Ecto neural progenitor cell (in vitro differentiated cells): ENCODE measurements at places on chromosomes 12 and 14.
A peak's percentile ranks its signal among the peaks of the same experiment; 100 is the strongest.

- DNase-seq = no peak
Measured at GRCh38 chr12:32155961-32156529, 49.4 kb downstream of the BICD1 start.

DNA sequence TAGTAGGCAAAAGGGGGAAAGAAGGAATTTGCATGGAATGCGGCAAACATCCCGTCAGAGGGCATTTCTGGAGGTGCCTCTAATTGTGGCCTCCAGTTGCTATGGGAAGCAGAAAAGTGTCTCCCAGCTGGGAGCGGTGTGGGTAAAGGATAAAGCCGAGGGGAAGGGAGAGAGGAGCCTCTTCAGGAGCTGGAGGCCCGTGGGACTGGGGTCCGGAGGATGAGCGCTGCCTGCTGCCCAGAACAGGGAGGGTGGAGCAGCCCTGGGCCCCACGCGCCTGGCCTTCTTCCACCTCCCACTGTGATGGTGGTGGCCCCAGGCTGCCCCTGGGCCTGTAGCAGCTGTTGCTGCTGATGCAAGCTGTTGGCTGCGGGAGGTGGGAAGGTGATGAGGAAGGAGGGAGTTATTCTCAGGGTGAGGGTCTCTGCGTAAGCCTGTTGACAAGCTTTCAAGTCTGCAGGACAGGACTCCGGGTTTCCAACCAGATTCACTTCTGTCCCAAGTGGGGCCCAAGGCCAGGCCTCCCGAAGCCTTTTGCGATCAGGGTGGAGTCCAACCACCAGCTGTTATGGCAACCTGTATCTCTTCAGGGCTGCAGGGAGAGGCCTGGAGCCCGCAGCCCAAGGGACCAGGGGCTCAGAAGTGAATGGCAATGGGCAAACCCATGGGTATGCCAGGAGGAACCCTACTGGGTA is 19.1 kb upstream of the PGF start:
- no peak for DNase-seq

DNA sequence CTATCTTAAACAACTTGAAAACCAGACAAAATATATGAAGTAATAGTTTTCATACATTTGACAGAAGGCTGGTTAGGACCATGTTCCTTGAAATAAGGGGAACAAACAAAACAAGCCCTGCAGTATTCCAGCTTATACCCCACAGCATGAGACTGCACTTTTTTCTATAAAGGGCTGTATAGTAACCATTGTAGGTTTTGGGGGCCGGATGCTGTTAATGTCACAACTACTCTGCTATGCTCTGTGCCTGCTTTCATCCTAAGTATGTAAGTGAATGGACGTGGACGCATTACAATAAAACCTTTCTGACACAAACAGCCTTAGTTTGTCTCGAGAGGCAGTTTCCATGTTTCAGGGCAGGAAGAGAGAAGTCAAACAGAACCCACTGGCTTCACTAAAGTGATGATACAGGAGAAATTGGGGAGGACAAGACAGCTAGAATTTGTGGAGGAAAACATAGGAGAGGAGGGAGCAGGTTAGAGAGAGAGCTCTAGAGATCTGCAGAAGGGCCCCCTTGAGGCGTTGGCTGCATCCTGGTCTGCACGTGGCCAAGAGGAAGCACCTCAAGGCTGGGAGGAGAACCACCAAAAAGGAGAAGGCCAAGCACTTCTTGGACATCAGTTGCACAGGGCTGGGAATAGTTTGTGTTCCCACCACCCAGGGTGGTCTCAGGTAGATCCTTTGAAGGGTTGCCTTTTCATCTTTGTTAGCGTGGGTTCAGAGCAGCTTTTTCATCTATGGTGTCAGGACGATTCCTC is 63.7 kb downstream of the TRAF3 start:
- DNase-seq = no peak

DNA sequence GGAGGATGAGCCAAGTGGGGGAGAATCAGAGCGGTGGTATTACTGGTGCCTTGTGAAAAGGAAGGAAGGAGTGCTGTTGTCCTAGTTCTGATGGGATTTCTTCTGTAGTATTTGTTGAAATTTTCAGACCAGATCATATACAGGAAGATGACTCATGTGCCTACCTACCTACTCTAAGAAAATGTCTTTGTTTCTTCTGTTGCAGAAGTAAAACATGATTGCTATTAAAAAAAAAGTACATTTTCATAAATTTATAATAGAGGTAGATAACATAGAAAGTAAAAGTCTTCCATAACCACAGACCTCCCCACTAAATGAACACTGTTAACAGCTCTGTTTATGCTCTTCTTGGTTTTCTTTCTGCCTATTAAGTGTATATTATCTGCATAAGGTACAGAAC is 26.9 kb downstream of the SAMD4A start:
- DNase-seq = no peak

- no peak for DNase-seq
Measured at GRCh38 chr12:68490476-68490875, 120.2 kb upstream of the RAP1B start.

- DNase-seq = peak; percentile 65
Measured at GRCh38 chr12:10190558-10191388, 11.9 kb downstream of the TMEM52B start.

DNA sequence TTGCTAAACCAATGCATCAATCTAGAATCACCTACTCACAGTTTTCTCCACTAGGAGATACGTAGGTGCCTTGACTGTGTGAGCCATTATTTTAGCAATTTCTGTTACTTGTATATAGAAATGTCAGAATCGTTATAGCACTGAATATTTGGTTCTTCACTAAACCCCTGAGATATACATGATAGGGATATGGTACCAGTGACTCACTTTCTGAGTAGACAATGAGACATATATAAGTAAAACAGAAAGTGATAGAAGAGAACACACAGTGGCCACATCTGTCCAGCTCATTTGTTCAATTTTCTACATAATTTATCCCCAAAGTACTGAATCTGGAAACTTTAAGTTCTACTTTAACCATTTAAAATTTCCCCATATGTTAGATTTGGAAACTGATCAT is 1505.5 kb upstream of the TMEM132C start:
- no peak for DNase-seq

- DNase-seq = no peak
Measured at GRCh38 chr12:115070313-115070712, 386.3 kb upstream of the TBX3 start.

- no peak for DNase-seq
Measured at GRCh38 chr12:12907552-12907951, 16.2 kb downstream of the GPRC5A start.

DNA sequence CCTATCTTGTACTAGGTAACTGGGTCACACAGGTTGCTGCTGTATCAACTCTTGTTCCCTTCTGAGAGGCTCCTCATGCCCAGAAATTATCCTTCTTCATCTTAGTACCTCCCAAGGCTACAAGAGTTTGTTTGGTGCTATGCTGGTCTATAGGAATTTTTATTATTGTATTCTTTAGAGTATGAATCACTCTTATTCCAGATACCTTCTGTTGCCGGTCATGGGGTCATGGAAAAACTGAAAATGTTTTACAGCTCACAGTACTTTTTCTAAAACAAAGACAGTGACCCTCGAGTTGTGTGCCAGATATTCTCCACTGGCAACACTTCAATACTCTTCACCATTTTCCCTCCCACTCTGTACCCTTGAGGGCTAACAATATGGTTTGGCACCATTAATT is 1598.0 kb upstream of the TMEM132C start:
- no peak for DNase-seq

GRCh38 chr12:69354556-69355187 is 4.9 kb upstream of the YEATS4 start:
- DNase-seq = no peak

GRCh38 chr12:32248441-32249140 is 141.9 kb downstream of the BICD1 start:
- peak; percentile 58 for DNase-seq

- no peak for DNase-seq
Measured at GRCh38 chr14:92451755-92452154, 61.8 kb upstream of the RIN3 start.

DNA sequence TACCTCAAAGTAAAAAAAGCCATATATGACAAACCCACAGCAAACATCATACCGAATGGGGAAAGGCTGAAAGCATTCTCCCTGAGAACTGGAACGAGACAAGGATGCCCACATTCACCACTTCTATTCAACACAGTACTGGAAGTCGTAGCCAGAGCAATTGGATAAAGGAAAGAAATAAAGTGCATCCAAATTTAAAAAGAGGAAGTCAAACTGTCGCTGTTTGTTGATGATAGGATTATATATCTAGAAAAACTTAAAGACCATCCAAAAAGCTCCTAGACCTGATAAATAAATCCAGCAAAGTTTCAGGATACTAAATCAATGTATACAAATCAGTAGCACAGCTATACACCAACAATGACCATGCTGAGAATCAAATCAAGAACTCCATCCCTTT is 5.2 kb downstream of the NDUFA12 start:
- DNase-seq = no peak

DNA sequence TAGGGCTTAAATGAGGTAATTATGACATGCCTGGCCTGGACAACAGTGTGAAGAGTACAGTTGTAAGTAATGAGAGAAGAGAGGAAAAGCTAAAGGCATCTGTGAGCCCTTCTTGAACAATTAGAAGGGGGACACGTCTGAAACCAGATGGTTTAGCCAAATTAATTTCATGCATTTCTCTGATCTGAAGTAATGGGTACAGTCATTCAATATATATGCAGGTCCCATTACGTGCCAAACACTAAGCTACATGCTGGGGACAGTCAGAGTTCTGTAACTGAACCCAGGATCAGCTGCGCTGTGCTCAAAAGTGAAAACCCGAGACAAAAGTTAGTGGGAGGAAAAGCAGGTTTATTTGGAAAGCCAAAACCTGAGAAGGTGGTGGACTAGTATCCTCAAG is 207.2 kb upstream of the TMTC1 start:
- no peak for DNase-seq

- DNase-seq = no peak
Measured at GRCh38 chr14:61870163-61870562, 107.9 kb downstream of the SNAPC1 start.

GRCh38 chr12:104306943-104307654 is 3.6 kb downstream of the EID3 start:
- DNase-seq = no peak

GRCh38 chr14:78836777-78837176 is 666.6 kb downstream of the NRXN3 start:
- peak; percentile 57 for DNase-seq

DNA sequence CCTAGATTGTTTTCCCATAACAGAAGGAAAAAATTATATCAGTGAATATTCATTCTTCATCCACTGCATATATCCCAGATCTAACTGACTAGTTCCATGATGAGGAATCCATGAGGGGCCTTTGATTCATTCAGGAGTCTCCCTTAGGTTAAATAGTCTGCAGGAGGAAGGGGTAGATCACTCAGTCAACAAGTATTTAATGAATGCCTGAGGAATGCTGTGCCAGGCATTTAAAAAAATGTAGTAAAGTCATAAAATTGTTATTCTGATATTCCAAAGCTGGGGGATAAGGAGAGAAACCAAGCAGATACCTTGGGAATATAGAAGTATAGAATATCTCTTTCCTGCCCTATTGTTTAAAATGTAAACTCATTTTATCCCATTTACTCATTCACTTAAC is 216.2 kb upstream of the CAND1 start:
- DNase-seq = no peak

DNA sequence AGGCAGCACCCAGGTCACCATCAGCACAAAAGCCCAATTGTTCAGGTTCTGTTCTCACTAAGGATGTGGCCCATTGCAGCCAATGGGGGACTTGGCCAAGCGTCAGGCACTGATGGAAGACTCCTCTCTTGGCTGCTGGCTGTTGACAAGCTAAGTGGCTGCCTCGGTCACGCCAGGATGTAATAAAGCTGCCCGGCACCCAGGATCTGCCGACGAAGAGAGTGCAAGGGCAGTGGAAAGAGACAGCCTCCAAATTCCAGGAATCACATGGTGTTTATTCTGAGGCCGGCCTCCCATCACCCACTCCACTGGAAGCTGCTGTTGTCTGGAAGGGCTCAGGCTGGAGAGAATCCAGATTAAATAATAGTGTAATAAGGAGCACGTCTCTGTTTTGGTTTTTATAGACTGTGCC is 451.8 kb upstream of the TBX3 start:
- no peak for DNase-seq

DNA sequence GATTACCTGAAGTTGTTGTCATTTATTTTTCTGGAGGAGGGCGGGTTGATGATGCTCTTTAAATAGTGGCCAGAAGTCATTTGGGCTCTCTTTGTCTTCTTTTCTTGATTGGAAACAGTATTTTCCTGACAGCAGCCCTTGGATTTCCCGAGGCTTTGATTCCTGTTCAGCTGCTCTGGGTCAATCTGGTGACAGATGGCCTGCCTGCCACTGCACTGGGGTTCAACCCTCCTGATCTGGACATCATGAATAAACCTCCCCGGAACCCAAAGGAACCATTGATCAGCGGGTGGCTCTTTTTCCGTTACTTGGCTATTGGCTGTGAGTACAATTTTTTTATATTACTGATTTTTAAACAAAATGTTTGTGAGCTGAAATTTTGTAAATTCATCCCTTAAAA is 60.4 kb downstream of the ANAPC7 start:
- DNase-seq = no peak

GRCh38 chr14:106586098-106586704 is 1059.8 kb downstream of the TMEM121 start:
- DNase-seq = no peak

- no peak for DNase-seq
Measured at GRCh38 chr12:60539592-60539991, 943.8 kb downstream of the SLC16A7 start.

- no peak for DNase-seq
Measured at GRCh38 chr14:92963301-92964123, 40.6 kb downstream of the CHGA start.

DNA sequence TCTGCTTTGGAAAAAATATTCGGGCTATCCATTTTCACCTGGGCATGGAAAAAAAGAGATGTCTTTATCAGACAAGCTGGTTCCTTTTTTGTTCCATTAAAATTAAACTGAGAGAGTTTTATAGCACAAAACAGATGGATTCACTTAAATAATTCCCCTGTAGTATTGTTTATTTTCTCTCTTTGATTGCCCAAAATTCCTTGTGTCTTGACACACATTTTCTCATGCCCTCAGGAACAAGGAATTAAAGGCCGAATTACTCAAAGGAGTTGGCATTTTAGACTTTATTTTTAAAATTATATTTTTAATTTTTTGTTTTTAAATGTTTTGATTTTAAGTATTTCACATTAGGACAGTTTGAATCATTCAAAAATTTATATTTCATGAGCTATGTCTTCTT is 69.6 kb upstream of the SLCO1C1 start:
- no peak for DNase-seq

DNA sequence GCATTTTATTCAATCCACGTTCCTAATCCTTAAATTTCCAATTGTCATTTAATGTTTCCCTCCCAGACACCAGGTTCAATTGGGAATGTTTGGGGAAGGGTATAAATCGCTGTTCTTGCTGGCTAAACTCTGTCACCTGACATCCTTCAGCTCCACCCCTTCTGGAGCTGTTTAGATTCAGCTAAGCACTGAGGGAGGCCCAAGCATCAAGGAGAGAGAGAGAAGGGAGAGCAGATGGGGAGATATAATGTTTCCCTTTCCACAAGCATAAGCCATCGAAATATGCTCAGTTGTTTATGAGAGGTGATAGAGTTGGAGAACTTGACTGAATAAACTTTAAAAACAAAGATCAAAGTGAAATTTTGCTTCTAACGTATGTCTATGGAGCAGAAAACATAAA is 1.8 kb downstream of the ABCC9 start:
- no peak for DNase-seq
